ENCODE measurements at places on chromosomes 2 and 18. TPM values are rescaled to one million over a fixed set of nuclear protein-coding genes. Genes with fewer than 3 reads are reported as not detected.

DNA sequence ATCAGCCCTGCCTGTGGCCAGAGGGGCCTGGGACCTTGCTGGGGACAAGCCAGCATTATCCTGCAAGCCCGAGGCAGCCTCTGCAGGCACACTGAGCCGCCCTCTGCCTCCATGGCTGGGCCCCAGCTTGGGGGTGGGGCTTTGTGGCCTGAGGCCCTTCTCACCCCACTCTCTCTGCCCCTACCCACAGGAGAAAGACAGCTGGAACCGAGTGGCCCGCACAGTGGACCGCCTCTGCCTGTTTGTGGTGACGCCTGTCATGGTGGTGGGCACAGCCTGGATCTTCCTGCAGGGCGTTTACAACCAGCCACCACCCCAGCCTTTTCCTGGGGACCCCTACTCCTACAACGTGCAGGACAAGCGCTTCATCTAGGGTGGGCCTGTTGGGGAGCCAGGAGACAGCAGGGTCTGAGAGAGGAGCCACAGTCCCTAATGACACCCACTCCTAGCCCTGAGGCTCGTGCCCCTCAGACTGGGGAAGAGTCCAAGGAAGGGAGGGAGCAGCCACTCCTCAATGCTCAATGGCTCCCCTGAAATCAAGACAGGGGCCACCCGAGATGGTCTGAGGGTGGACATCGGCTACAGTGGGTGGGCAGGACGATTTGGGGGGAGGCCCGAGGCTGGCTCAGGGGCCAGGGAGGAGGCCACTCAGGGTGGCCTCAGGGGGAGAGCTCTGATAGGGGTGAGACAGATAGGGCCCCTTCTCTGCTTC, 4.4 kb upstream of the CHRNG start:
- H3K4me1 ChIP-seq, result no peaks in the 10 kb centered on the region
- no peak for DNase-seq
- H3K4me3 ChIP-seq, result no peak overlapping the region
- H3K27me3 ChIP-seq, result no peaks in the 10 kb centered on the region
- no peaks in the 10 kb centered on the region for H3K36me3 ChIP-seq

- H3K4me1 ChIP-seq, result no peaks in the 10 kb centered on the region
- H3K27ac ChIP-seq, result no peak overlapping the region
- H3K27me3 ChIP-seq, result no peaks in the 10 kb centered on the region
- no peaks in the 10 kb centered on the region for H3K36me3 ChIP-seq
These were observed 59.3 kb downstream of the MYL12B start for GRCh38 chr18:3321133-3321812.

DNA sequence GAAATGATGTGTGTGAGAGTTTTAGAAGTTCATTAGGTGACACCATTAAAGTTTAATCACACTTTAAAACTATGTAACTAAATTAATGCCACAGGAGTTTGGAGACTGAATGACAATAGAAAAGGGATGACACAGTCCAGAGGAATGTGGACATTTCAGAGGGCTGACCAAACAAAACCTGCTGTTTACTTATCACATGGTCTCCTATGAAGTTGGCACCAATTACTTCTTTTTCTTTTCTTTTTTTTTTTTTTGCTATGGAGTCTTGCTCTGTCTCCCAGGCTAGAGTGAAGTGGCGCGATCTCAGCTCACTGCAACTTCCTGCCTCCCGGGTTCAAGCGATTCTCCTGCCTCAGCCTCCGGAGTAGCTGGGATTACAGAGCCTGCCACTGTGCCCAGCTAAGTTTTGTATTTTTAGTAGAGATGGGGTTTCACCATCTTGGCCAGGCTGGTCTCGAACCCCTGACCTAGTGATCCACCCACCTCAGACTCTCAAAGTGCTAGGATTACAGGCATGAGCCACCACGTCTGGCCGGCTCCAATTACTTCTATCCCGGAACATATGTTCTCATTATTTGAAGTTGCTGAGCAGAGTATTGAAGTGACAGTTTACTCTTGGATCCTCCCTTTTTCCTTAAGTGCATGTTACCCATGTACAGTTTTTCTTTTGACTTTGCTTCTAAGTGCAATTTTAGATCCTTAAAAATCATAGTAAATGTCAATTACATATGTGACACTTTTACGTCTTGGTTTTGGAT, 4.3 kb downstream of the AGPS start:
- H3K4me1 ChIP-seq, result no peaks in the 10 kb centered on the region
- H3K36me3 ChIP-seq, result no peaks in the 10 kb centered on the region
- DNase-seq, result no peak
- H3K4me3 ChIP-seq, result no peak overlapping the region
- H3K27ac ChIP-seq, result peak overlapping the region; percentile 78

- H3K4me3 ChIP-seq, result no peak overlapping the region
- DNase-seq, result no peak
These were observed 1.6 kb downstream of the RAB27B start for GRCh38 chr18:54829856-54830255.

- H3K27ac ChIP-seq, result no peak overlapping the region
- H3K36me3 ChIP-seq, result no peaks in the 10 kb centered on the region
- no peaks in the 10 kb centered on the region for H3K27me3 ChIP-seq
- no peaks in the 10 kb centered on the region for H3K4me1 ChIP-seq
These were observed 78.2 kb downstream of the FBXO15 start for GRCh38 chr18:74069178-74070050.

GRCh38 chr2:15901095-15901807, 39.1 kb upstream of the MYCN start:
- no peak overlapping the region for H3K27ac ChIP-seq
- H3K4me1 ChIP-seq, result no peaks in the 10 kb centered on the region
- no peak for DNase-seq
- H3K4me3 ChIP-seq, result no peak overlapping the region
- no peaks in the 10 kb centered on the region for H3K27me3 ChIP-seq
- no peaks in the 10 kb centered on the region for H3K36me3 ChIP-seq

GRCh38 chr2:101821828-101822458, 124.4 kb downstream of the MAP4K4 start:
- peaks cover 5% of the 10 kb centered on the region for H3K4me1 ChIP-seq
- H3K4me3 ChIP-seq, result no peak overlapping the region
- no peak overlapping the region for H3K27ac ChIP-seq
- no peak for DNase-seq
- no peaks in the 10 kb centered on the region for H3K27me3 ChIP-seq

- no peaks in the 10 kb centered on the region for H3K36me3 ChIP-seq
- peak overlapping the region; percentile 22 for H3K27ac ChIP-seq
- no peaks in the 10 kb centered on the region for H3K27me3 ChIP-seq
- peaks cover 5% of the 10 kb centered on the region for H3K4me1 ChIP-seq
- no peak for DNase-seq
These were observed 26.0 kb downstream of the SOS1 start for GRCh38 chr2:39094717-39095363.

Gene BMP10
- total RNA-seq, result not detected

Gene ABCG5
- total RNA-seq, result not detected

Gene RND3
- total RNA-seq, result 89.1 TPM
